Smooth muscle cell of trachea (primary cell): ENCODE measurements at places on chromosomes 3 and 15. TPM values are rescaled to one million over a fixed set of nuclear protein-coding genes. Genes with fewer than 3 reads are reported as not detected.

The TAGLN3 gene
- 0.87 and 0.99 TPM in 2 replicates for total RNA-seq

The GOLGA8T gene
- not detected in 2 replicates for total RNA-seq

The GP5 gene
- 0.17 TPM in 1 of 2 replicates, not detected in the other for total RNA-seq

The TNFAIP8L3 gene
- total RNA-seq: 37.4 and 47.5 TPM in 2 replicates

The PLCH1 gene
- under 0.01 and 0.17 TPM in 2 replicates for total RNA-seq

The TMIE gene
- under 0.01 TPM in 1 of 2 replicates, not detected in the other for total RNA-seq

The ARPC4 gene
- total RNA-seq: 190 and 245 TPM in 2 replicates

The DPPA4 gene
- total RNA-seq: not detected in 2 replicates

The EXD1 gene
- under 0.01 TPM in 1 of 2 replicates, not detected in the other for total RNA-seq

The POC1A gene
- 5.5 and 15.0 TPM in 2 replicates for total RNA-seq

The RCCD1 gene
- 15.0 and 17.7 TPM in 2 replicates for total RNA-seq

The LIPH gene
- not detected in 2 replicates for total RNA-seq

The ANKRD34C gene
- total RNA-seq: not detected in 2 replicates

The MYO1E gene
- 82.2 and 107 TPM in 2 replicates for total RNA-seq

The ADCY5 gene
- total RNA-seq: 0.44 and 0.66 TPM in 2 replicates

The SLC49A4 gene
- 21.4 and 25.1 TPM in 2 replicates for total RNA-seq

The DNASE1L3 gene
- not detected in 2 replicates for total RNA-seq

The NR1I2 gene
- not detected in 2 replicates for total RNA-seq

The SORD gene
- 12.4 and 16.6 TPM in 2 replicates for total RNA-seq

The SOX14 gene
- not detected in 2 replicates for total RNA-seq

The GOLGA8J gene
- not detected in 2 replicates for total RNA-seq

The PIERCE2 gene
- 1.2 TPM in 2 replicates for total RNA-seq

The PDZRN3 gene
- total RNA-seq: 51.2 and 78.2 TPM in 2 replicates

The MRPL3 gene
- total RNA-seq: 76.4 and 120 TPM in 2 replicates

The TYRO3 gene
- total RNA-seq: 10.0 and 18.0 TPM in 2 replicates

The CYP1A2 gene
- not detected in 2 replicates for total RNA-seq

The DZIP1L gene
- 26.3 and 34.2 TPM in 2 replicates for total RNA-seq

The TLR9 gene
- total RNA-seq: under 0.01 and 0.17 TPM in 2 replicates

The RTP3 gene
- not detected in 2 replicates for total RNA-seq

The TERC gene
- total RNA-seq: 254 and 264 TPM in 2 replicates

The CCDC13 gene
- 0.29 and 1.2 TPM in 2 replicates for total RNA-seq

The LEKR1 gene
- total RNA-seq: 0.50 and 5.1 TPM in 2 replicates

The MYL3 gene
- not detected in 2 replicates for total RNA-seq

The GPR62 gene
- under 0.01 TPM in 1 of 2 replicates, not detected in the other for total RNA-seq

The THAP10 gene
- 2.5 and 3.3 TPM in 2 replicates for total RNA-seq

The SLC24A5 gene
- total RNA-seq: not detected in 2 replicates

The RASGRF1 gene
- under 0.01 TPM in 1 of 2 replicates, not detected in the other for total RNA-seq

The XCR1 gene
- total RNA-seq: under 0.01 TPM in 1 of 2 replicates, not detected in the other

The OXTR gene
- total RNA-seq: 0.15 and 1.2 TPM in 2 replicates

The FBXL22 gene
- total RNA-seq: 0.15 and 0.17 TPM in 2 replicates

The TP63 gene
- under 0.01 and 0.15 TPM in 2 replicates for total RNA-seq

The NLGN1 gene
- total RNA-seq: 1.0 and 3.3 TPM in 2 replicates

The TRIM69 gene
- total RNA-seq: 26.0 and 28.2 TPM in 2 replicates

The FBXO45 gene
- 5.0 and 9.0 TPM in 2 replicates for total RNA-seq

The HCLS1 gene
- 0.15 and 0.17 TPM in 2 replicates for total RNA-seq

The JMJD7 gene
- 5.0 and 5.8 TPM in 2 replicates for total RNA-seq

The CHD2 gene
- total RNA-seq: 73.1 and 101 TPM in 2 replicates

The SLC22A14 gene
- 0.15 TPM in 1 of 2 replicates, not detected in the other for total RNA-seq

The XIRP1 gene
- under 0.01 TPM in 1 of 2 replicates, not detected in the other for total RNA-seq

The GAP43 gene
- 0.33 and 1.7 TPM in 2 replicates for total RNA-seq

The CFAP44 gene
- 3.1 and 5.5 TPM in 2 replicates for total RNA-seq

The CDHR4 gene
- 0.33 TPM in 1 of 2 replicates, not detected in the other for total RNA-seq
